ENCODE measurements at places on chromosomes 12 and 14.

DNA sequence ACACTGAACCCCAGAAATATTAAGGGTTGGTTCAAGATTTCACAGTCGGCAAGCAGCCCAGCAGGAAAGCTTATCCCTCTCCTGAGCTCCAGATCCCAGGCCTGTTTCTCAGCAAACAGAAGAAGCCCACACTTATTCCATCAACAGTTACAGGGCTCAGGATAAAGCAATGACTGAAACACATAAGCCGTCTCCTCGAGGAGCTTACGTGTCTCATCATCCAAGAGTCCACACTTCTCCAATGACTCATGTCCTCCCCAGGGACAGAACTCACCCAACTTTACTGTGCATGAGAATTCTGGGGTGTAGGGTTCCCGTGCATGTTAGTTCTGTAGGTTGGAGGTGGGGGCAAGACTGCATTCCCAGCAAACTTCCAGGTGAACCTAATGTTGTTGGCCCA, 31.2 kb downstream of the GSC start:
- DNase-seq: peak; percentile 17
- no peaks in the 10 kb centered on the region for H3K27me3 ChIP-seq
- no peak overlapping the region for H3K4me3 ChIP-seq
- no peak overlapping the region for H3K27ac ChIP-seq

- H3K27me3 ChIP-seq: no peaks in the 10 kb centered on the region
- no peak for DNase-seq
- H3K27ac ChIP-seq: no peak overlapping the region
- no peaks in the 10 kb centered on the region for H3K36me3 ChIP-seq
These were observed 61.9 kb upstream of the PARP11 start for GRCh38 chr12:3935078-3935477.

DNA sequence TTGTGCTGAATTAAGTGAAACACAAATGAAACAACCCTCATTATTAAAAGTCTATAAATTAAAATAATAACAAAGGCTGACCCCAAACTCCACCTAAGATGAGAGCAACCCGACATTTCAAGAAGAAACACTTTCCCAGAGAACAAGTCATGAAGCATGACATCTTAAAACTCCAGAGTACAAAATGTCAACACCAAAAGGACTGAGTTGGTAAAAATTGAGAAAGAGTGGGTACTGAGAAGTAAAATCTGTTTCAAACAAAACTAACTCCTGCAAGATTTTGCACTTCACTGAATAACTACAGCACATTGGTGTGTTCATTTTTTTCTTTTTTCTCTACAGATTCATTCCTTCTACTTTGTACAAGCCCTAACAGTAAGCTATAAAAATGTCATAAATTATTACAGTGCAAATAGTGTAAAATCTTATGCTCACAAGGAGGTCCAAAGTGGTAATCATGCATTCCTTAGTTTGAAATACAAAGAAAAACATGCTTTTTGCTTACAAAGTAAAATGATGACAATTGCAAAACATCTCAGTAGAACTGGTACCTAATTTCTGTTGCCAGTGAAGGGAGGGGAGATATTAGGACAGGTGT, 31.8 kb downstream of the SLC35F4 start:
- peak overlapping the region; percentile 10 for H3K27ac ChIP-seq
- H3K4me3 ChIP-seq: no peak overlapping the region
- H3K27me3 ChIP-seq: no peaks in the 10 kb centered on the region
- H3K4me1 ChIP-seq: peaks cover 50% of the 10 kb centered on the region

GRCh38 chr14:93857081-93857480, 68.8 kb upstream of the PRIMA1 start:
- H3K27ac ChIP-seq: no peak overlapping the region
- no peaks in the 10 kb centered on the region for H3K27me3 ChIP-seq
- no peak overlapping the region for H3K4me3 ChIP-seq
- no peak for DNase-seq
- no peaks in the 10 kb centered on the region for H3K36me3 ChIP-seq

DNA sequence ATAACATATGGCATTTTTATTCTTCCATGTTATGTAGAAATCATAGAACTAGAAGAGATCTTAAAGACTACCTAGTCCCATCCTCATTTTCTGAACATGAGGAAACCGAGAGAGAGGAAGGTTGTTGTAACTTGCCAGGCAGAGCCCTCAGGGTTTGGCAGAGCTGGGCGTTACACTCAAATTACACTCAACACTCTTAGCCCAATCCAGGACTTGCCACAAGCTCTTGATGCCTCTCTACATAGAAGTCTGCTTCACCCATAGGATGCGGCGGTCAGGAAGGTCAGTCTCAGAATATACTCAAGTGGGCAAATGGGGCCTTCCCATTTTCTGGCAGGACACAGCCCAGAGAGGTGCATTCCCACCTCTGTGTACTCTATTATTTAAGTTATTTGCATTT, 208.1 kb downstream of the ZFP36L1 start:
- H3K4me1 ChIP-seq: peaks cover 51% of the 10 kb centered on the region
- H3K4me3 ChIP-seq: no peak overlapping the region
- peak overlapping the region; percentile 63 for H3K27ac ChIP-seq
- no peak for DNase-seq

DNA sequence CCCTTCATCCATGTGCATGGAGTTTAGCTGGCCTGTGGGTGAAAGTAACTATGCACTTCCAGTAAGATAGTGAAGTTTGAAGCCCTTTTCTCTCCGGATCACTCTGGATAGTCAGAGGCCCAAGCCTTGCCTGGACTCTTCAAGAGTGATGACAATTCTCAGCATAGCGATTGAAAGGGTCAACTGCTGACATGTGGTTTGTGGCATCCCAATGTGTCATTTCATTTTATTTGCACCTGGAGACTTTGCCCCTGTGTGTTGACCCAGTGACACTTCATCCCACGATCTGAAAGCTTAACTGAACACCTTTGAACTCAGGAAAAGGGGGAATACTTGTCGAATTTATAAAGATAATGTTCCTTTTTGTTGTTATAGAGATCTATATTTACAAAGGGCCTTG, 711.9 kb upstream of the TMEM132C start:
- no peaks in the 10 kb centered on the region for H3K36me3 ChIP-seq
- H3K27me3 ChIP-seq: no peaks in the 10 kb centered on the region
- no peak for DNase-seq
- H3K4me1 ChIP-seq: no peaks in the 10 kb centered on the region
- no peak overlapping the region for H3K27ac ChIP-seq

GRCh38 chr12:41856228-41856627, 288.4 kb downstream of the GXYLT1 start:
- H3K27ac ChIP-seq: no peak overlapping the region
- H3K27me3 ChIP-seq: no peaks in the 10 kb centered on the region
- peaks cover 4% of the 10 kb centered on the region for H3K4me1 ChIP-seq
- H3K4me3 ChIP-seq: no peak overlapping the region

All from A673 (cell line).